Hepatocyte (in vitro differentiated cells): ENCODE measurements at places on chromosomes 5 and 9.

GRCh38 chr5:9622971-9623421, 7.2 kb downstream of the TAS2R1 start:
- H3K36me3 ChIP-seq = no peaks in the 10 kb centered on the region
- H3K4me3 ChIP-seq = no peak overlapping the region

GRCh38 chr5:65808251-65808741, 86.3 kb downstream of the NLN start:
- H3K27ac ChIP-seq = peak overlapping the region; percentile 6
- H3K27me3 ChIP-seq = no peaks in the 10 kb centered on the region
- H3K4me1 ChIP-seq = peaks cover 8% of the 10 kb centered on the region
- no peak for DNase-seq

GRCh38 chr9:77968506-77968905, 63.1 kb downstream of the GNAQ start:
- H3K4me3 ChIP-seq = no peak overlapping the region
- H3K36me3 ChIP-seq = no peaks in the 10 kb centered on the region
- DNase-seq = no peak
- H3K27me3 ChIP-seq = no peaks in the 10 kb centered on the region
- no peaks in the 10 kb centered on the region for H3K4me1 ChIP-seq

DNA sequence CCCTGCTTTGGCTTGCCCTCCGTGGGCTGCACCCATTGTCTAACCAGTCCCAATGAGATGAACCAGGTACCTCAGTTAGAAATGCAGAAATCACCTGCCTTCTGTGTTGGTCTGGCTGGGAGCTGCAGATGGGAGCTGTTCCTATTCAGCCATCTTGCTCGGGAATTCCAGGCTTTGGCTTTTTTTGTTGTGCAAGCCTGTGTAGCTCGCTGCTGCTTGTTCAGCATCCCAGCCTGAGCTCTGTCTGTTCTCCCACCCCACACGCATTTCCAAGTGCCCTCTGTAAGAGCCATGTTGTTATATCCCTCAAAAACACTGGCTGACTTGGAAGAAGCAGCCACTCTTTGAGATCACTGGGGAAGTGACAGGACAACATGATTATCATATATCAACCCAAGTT, 101.6 kb upstream of the DPYSL3 start:
- H3K27ac ChIP-seq = no peak overlapping the region
- H3K36me3 ChIP-seq = no peaks in the 10 kb centered on the region
- H3K4me1 ChIP-seq = no peaks in the 10 kb centered on the region

DNA sequence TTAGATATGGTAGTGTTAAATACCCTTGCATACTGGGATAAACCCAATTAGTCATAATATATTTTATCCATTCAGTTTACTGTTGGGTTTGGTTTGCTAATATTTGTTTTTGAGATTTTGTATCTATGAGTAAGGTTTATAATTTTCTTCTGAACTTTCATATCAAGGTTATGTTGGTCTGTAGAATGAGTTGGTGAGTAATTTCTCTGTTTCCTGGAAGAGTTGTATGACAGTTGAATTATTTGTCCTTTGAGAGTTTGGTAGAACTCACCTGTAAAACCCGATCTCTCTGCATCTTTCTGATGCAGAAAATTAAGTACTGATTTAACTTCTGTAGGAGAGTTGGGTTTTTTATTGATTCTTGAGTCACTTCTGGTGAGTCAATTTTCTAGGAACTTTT, 20.4 kb downstream of the DDX4 start:
- no peaks in the 10 kb centered on the region for H3K27me3 ChIP-seq
- no peak for DNase-seq
- no peaks in the 10 kb centered on the region for H3K36me3 ChIP-seq
- no peaks in the 10 kb centered on the region for H3K4me1 ChIP-seq

DNA sequence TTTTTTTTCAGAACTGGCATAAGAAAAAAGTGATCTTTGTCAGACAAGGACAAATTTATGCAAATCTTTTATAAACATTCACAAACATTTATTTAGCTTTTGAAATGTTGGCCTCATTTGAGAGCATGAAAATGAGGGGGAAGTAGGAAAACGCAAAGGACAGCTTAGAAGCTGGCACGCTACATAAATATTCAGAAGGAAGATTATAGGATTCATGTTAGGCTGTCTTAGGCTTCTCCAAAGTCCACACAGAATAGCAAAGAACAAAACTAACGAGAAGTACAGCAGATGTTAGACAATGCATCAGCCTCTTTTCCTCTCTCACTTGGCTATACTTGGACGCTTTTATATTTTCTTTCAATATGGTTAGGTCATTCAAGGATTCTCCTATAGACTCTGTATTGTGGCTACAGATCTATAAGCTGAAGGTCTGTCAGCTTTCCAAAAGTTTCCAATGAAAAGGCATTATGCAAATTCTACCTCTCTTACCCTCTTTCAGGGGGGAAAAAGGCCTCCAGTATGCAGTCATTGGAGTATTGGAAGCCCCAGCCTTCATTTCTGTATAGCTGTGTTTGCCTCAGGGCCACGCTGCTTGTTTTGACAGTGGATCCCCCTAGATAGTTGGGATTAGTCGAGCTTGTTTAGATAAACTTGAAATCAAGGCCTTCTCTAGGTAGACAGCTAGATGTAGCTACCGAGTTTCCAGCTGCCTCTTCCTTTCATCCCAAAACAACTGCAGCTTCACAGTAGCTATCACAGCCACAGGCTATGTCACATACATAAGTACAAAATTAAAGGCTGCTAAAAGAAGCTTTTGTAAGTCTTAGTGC, 153.0 kb downstream of the DENND1A start:
- no peaks in the 10 kb centered on the region for H3K27me3 ChIP-seq
- H3K4me3 ChIP-seq = no peak overlapping the region
- H3K36me3 ChIP-seq = no peaks in the 10 kb centered on the region
- DNase-seq = no peak

GRCh38 chr5:135831851-135832555, 2.5 kb upstream of the SLC25A48 start:
- DNase-seq = no peak
- no peaks in the 10 kb centered on the region for H3K4me1 ChIP-seq
- H3K27me3 ChIP-seq = peaks cover 58% of the 10 kb centered on the region
- H3K4me3 ChIP-seq = no peak overlapping the region
- H3K27ac ChIP-seq = no peak overlapping the region

DNA sequence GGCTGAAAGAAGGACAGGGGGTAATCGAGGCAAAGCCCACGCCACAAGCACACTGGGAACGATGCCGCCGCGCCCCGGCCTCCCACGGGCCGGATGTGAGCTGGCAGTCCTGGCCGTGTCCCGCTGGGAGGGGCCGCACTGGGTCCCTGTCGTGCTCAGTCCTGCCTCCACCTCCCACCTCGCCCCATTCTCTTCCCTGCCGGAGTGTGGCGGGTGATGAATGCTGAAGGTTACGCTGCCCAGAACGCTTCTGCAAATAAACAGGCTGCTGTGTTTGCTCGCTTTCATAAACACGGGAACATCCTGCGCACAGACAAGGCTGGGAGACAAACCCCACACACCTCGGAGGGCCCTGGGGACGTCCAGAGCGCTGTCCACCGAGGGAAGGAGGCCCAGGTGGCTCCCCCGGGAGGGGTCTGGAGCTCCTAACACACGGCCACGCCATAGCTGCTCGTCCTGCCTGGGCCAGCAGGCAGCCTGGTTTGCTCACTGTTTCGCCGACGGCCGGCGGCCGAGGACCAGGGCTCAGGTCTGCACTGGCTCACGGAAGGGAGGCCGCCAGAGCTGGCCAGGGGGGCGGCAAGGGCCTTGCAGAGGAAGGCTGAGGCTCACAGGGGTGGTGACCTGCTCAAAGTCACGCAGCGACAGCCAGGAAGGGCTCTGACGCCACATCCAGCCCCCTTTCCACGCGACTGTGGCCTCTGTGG, 2.3 kb downstream of the DNLZ start:
- peaks cover 6% of the 10 kb centered on the region for H3K4me1 ChIP-seq
- no peaks in the 10 kb centered on the region for H3K27me3 ChIP-seq
- H3K27ac ChIP-seq = peak overlapping the region; percentile 55
- no peak overlapping the region for H3K4me3 ChIP-seq

- H3K36me3 ChIP-seq = no peaks in the 10 kb centered on the region
- DNase-seq = no peak
- no peak overlapping the region for H3K27ac ChIP-seq
- no peak overlapping the region for H3K4me3 ChIP-seq
- peaks cover 3% of the 10 kb centered on the region for H3K4me1 ChIP-seq
Observed at GRCh38 chr5:58122157-58122556, 337.7 kb downstream of the PLK2 start.

DNA sequence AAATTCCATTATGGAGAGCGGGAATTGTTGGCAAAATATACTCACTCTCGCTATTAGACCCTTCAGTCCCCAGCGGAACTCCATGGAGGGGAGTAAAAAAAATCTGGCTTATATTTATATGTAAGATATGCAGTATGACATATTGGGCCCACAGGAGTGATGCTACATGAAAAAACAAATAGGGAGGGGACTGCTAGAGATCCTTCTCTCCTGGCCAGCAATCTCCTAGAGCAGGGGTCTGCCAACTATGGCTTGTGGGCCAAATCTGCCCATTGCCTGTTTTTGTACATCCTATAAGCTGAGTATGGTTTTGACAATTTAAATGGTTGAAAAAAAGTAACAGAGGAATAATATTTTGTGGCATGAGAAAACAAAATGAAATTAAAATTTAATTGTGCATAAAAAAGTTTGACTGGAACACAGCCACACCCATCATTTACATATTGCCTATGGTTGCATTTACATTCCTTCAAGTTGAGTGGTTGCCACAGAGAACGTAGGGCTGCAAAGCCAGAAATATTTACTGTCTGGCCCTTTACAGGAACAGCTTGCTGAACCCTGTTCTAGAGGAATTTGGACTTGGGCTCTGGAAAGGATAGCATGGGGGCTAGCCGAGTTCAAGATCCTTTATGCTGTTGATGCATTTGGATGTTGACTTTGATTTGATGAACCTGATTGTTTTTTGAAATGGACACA, 197.3 kb upstream of the CLINT1 start:
- no peak for DNase-seq
- H3K4me1 ChIP-seq = peaks cover 8% of the 10 kb centered on the region
- H3K27ac ChIP-seq = no peak overlapping the region
- H3K36me3 ChIP-seq = no peaks in the 10 kb centered on the region
